ENCODE measurements at places on chromosomes 12 and 14. TPM values are rescaled to one million over a fixed set of nuclear protein-coding genes. Genes with fewer than 3 reads are reported as not detected.

The TCL1A gene
- 0.53 TPM for total RNA-seq

The KRT77 gene
- total RNA-seq = not detected

The IL22 gene
- total RNA-seq = not detected

The AMHR2 gene
- total RNA-seq = 23.6 TPM

The TSHR gene
- 0.58 TPM for total RNA-seq

The ETFBKMT gene
- total RNA-seq = 2.4 TPM

The TSPAN8 gene
- total RNA-seq = 0.87 TPM

The DBX2 gene
- not detected for total RNA-seq

The GYS2 gene
- total RNA-seq = not detected

The FAIM2 gene
- not detected for total RNA-seq

The FAM186B gene
- total RNA-seq = 0.57 TPM

The MGST1 gene
- 203 TPM for total RNA-seq

The MSI1 gene
- total RNA-seq = 104 TPM

The MFAP5 gene
- total RNA-seq = not detected

The LUM gene
- total RNA-seq = not detected

The MMP14 gene
- total RNA-seq = 220 TPM

The PLA2G1B gene
- total RNA-seq = not detected

The MMP17 gene
- total RNA-seq = 7.4 TPM

The PLCZ1 gene
- total RNA-seq = not detected

The RILPL1 gene
- total RNA-seq = 19.0 TPM

The KRT74 gene
- not detected for total RNA-seq

The ZBTB39 gene
- total RNA-seq = 21.7 TPM

The ACVRL1 gene
- 0.42 TPM for total RNA-seq

The HOXC12 gene
- total RNA-seq = not detected

The RNU4-1 gene
- 2,533 TPM for total RNA-seq

The ZC3H10 gene
- 9.1 TPM for total RNA-seq

The TMEM179 gene
- 8.2 TPM for total RNA-seq

The HOXC10 gene
- not detected for total RNA-seq

The OAS1 gene
- total RNA-seq = not detected

The UTP20 gene
- total RNA-seq = 29.9 TPM

The KRT75 gene
- not detected for total RNA-seq

The TC2N gene
- total RNA-seq = 19.5 TPM

The C12orf60 gene
- 3.1 TPM for total RNA-seq

The TCL1B gene
- total RNA-seq = 0.42 TPM

The LGR5 gene
- total RNA-seq = 43.4 TPM

The TEX52 gene
- not detected for total RNA-seq

The MLEC gene
- 164 TPM for total RNA-seq

The IFI27L2 gene
- 43.8 TPM for total RNA-seq
